ENCODE measurements at places on chromosomes 4 and X. TPM values are rescaled to one million over a fixed set of nuclear protein-coding genes. Genes with fewer than 3 reads are reported as not detected.

The DNAAF6 gene
- 0.48 TPM for total RNA-seq

The TCEANC gene
- 7.2 TPM for total RNA-seq

The RAB33A gene
- total RNA-seq = 3.0 TPM

The NKX3-2 gene
- total RNA-seq = not detected

The RXFP1 gene
- 11.3 TPM for total RNA-seq

The MOSPD2 gene
- total RNA-seq = 16.5 TPM

The TSPAN5 gene
- total RNA-seq = 15.9 TPM

The TRIM61 gene
- total RNA-seq = 4.1 TPM

All from uterus (tissue), 4 donors.